T-helper 17 cell (primary cell): ENCODE measurements at places on chromosomes 16 and 17.

- no peak for DNase-seq
Measured at GRCh38 chr17:14688134-14688533, 387.3 kb downstream of the HS3ST3B1 start.

DNA sequence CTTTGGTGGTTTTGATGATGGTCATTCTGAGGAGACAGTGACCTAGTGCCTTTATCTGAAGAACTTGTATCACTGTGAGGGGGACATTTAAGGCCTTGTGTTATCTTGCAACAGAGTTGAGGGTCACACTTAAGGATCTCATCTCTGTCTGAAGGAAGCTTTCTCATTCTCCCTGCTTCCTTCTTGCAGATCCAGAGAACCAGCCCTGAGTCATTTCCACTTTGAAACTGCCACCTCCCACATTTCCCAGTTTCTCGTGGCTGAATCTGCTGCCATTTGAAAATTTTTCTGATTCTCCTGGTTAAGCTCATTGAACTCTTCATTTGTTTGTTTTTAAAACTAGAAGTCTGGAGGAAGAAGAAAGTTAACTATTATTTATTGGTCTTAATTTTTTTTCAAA is 190.2 kb upstream of the CDH11 start:
- no peak for DNase-seq

DNA sequence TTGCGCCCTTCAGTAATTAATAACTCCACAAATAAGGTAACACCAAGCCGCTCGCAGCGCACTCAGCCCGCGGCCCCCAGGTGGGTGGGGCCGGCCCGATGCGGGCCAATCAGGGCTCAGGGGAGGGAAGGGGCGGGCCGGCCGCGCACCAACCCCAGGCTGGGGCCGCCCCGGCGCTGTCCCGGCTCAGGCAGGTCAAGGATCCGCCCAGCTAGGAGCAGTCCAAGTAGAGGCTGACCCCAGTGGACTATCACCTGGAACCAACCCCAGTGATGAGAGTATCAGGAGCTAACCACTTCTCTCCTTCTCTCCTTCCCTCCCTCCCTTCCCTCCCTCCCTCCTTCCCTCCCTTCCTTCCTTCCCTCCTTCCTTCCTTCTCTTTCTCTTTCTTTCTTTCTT is 110.8 kb downstream of the C16orf78 start:
- DNase-seq = no peak

DNA sequence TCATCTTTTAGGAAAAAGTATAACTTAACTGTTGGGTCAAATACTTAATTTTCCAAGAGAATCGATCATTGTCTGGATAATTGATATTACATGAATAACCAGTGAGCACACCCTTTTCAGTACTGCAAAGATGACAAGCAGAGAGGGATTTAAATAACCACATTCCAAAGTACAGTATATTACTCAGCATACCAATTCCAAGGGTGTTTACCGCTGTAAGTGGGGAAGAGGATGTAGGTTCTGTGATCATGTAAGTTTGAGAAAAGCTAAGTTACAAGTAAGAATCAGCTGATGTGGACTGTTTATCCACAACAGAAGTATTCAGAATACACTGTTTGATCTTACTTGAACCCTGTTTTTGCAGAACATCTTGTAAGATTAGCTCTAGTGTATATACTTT is 6.1 kb downstream of the GDE1 start:
- DNase-seq = no peak

DNA sequence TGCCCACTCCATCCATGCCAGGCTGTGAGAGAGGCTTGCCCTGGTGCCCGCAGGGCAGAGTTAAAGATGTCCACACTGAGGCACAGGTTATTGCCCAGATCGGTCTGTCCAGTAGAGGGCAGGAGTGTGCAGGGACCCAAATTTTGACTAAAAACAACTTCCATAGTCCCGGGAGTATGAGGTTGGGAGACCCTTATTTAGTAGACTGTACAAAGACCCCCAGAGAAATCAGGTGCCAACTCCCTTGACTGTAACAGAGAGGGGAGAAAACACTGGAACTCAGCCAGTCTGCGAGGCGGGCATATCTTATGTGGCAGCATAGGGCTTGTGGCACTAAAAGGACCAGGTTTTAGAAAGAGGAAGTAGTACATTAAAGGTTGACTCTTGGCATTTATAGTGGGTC is 43.4 kb downstream of the HNF1B start:
- DNase-seq = no peak

- no peak for DNase-seq
Measured at GRCh38 chr17:44152875-44153274, 11.1 kb downstream of the HROB start.
